Stimulated activated CD8-positive, alpha-beta memory T cell treated with anti-CD3 and anti-CD28 coated beads, Interleukin-2, amount 100 ng/mL, for 48 hours (primary cell): ENCODE measurements at places on chromosomes 11 and 22.
A peak's percentile ranks its signal among the peaks of the same experiment; 100 is the strongest.

GRCh38 chr22:29994027-29994715, 86.1 kb upstream of the HORMAD2 start:
- DNase-seq = no peak

DNA sequence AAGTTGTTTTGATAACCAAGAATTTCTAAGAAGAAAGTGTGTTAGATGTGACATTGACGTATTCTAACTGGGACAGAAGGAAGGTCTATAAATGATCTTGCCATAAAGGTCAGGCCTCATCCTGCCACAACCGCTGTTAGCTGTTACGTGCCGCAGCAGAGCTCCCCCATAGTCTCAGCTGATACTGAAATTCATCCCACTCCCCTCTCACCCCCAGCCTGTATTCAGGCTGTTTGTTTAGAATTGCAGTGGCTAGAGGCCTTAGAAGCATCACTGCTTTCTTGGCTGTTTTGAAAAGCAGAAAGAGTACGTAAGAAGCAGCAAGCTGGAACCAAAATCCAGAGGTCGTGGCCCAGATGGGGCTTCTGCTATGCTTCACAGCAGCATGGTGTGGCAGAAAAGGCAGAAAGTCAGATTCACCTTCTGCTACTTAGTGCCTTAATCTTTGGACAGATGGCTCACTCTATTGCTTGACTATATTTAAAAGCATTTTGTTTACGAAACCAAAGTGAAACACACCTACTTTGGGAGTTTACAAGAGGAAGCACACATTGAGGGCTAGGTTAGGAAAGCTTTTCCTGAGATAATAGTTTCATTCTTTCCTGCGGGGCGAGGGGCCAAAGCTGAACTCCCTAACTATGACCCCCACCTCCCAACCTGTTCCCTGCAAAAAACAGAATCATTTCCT, 950 bp upstream of the LAYN start:
- DNase-seq = no peak

- DNase-seq = no peak
Measured at GRCh38 chr22:46909237-46910030, 147.0 kb downstream of the TBC1D22A start.

GRCh38 chr11:133681901-133682300, 149.6 kb upstream of the OPCML start:
- DNase-seq = no peak

DNA sequence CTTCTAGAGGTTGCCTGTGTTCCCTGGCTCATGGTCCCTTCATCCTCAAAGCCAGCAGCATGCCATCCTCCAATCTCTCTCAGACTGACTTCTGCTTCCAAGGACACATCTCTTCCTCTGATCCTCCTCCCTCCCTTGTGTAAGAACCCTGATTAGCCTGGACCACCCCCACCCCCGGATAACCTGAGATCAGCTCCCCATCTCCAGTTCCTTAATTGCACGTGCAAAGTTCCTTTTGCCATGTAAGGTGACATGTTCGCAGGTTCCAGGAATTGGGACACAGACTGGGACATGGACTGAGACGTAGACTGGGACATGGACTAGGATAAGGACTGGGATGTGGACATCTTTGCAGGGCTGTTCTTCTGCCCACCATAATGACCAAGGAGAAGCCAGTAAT, 925.3 kb downstream of the TBC1D22A start:
- no peak for DNase-seq

GRCh38 chr22:48405741-48406140, 1421.9 kb downstream of the BRD1 start:
- no peak for DNase-seq

DNA sequence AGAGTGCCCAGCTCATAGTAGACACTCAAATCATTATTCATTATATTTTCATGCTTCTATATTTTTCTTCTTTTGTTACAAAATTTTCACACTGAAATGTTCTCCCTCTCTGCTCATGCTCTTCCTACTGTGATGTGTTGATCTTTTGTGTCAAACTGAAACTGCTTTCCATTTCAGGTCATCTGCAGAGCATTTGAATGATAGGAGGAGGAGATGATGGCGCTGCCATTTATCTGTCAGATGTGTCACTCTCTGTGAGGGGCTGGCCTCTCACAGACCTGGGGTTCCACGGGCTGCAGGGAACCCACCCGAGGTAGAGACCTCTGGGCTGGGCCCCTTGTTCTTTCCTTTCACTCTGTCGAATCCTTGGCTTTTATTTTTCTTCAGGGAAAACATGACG, 41.1 kb downstream of the OR10A6 start:
- no peak for DNase-seq

DNA sequence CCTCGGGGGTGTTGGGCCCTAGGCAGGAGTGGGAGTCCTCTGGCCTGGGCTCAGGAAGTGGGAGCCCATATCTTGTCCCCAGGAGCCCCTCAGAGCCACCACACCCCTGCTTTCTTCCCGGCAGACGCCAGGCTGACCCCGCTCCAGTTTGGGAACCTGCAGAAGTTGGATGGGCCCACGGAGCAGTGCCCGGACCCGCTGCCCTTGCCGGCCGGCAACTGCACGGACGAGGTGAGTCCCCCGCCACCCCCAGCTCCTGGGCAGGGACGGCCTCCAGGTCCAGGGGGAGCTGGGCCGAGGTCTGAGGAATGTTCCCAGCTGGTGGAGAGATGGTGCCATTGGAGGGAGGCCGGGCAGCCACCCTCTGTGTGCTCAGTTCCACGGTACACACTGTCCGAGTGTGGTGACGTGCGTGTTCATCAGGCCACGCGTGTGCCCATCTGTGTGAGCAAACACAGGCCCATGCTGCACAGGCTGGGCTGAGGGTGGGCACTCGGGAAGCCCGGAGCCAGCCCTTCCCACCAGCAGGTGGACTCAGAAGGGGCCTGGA, 4.8 kb downstream of the MUC5B start:
- no peak for DNase-seq

- DNase-seq = peak; percentile 76
Measured at GRCh38 chr22:43923631-43924464, at the start of gene PNPLA3. Gene PNPLA3, plus strand, starts transcription at chr22:43923805. Its CDS starts 107 bp downstream, at chr22:43923912.

DNA sequence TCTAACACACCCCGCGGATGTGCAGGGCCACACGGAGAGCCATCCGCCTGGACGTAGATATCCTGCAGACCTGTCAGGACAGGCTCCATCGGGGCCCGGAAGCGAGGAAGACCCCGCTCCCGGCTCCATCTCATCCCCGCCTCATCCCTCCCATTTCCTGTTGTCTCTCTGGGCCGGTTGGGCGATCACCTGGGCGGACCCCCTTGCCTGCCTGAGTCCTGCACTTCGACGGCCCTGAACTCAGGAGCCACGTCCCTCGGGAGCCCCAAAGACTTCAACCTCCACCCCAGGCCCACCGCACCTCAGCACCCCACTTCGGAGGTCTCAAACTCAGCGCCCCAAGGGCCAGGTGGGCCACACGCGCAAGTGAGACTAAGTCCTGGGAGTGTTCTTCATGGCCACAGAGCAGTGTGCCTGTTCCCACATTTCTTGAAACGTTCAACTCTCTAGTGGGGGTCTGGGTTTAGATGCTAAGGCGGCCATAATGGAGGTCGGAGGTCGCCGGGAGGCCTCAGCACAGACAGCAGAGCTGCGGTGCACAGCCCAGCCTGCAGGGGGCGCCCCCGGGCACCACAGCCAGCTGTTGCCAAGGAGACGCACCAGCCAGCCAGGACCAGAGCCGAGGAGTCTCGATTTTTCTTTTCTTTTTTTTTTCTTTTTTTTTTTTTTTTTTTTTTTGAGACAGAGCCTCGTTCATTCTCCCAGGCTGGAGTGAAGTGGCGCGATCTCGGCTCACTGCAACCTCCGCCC, 26.0 kb upstream of the FADD start:
- DNase-seq = peak; percentile 60

GRCh38 chr11:63699896-63700295, 18.6 kb downstream of the RTN3 start:
- DNase-seq = no peak

GRCh38 chr22:50274311-50274710, 4.1 kb upstream of the MAPK11 start:
- DNase-seq = no peak
